Activated naive CD8-positive, alpha-beta T cell treated with anti-CD3 and anti-CD28 coated beads for 36 hours (primary cell): ENCODE measurements at places on chromosomes 5 and 9. TPM values are rescaled to one million over a fixed set of nuclear protein-coding genes. Genes with fewer than 3 reads are reported as not detected.

DNA sequence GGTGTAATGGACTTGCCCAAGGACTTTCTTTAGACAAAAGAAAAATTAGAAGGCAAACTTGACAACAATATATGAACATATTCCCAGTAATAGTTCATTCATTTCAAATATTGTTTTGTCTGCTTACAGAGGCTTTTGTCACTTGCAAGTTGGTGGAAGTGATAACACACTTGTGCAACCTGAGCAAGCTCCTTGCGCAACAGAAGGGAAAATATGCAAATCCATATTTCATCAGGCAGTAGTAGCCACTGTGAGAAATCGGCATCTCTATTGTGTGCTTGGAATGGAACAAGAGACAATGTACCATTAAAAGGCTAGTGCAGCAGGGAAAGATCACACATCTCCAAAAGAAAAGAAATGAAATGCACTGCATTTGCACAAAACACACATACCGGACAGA is 125.3 kb upstream of the RASEF start:
- DNase-seq: no peak

DNA sequence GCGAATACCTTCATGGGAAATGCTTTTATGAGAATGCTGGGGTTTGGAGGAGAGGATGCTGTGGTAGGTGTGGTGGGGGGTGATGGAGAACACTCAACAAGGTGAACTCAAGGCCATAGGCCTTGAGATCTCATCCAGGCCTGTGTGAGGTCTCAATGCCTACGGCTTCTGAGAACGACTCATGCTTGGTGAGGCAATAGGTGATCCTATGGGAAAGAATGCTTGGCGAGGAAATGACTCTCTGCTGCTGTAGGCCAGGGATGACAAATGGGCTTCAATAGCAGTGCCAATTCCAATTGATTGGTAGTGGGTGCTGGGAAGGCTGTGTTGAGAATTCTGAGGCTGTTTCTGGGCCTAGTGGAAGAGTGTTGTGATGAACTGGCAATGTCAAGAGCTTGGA is 280.2 kb upstream of the CLINT1 start:
- no peak for DNase-seq

DNA sequence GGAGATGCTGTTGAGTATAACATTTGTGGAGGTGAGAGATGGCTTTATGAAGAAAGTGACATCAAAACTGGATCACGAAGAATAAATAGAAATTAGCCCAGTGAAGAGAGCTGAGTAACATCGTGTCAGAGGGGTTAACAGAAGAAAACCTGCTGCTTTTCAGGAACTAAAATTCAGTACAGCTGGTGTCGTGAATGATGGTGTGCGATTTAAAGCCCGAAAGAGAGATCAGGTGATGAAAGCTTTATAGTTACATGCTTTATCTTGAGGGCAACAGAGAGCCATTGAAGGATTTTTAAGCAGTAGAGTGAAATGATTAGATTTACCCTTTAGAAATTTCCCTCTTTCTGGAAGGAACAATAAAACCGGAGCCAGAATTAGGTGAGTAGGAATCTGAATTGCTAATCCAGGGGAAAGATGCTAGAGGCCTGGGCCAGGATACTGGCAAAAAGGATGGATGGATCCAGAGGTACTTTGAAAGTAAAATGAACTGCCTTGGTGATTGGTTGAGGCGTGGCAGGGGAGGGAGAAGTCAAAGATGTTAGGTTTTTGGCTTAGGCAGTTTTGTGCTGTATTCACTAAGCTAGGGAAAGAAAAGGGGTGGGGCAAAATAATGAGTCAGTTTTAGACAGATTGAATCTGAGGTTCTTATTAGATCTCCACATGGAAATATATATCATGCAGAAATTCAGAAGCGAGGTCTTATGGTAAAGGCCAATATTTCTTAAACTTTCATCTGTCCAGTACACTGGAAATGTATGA is 3.4 kb downstream of the LRRC70 start:
- no peak for DNase-seq

DNA sequence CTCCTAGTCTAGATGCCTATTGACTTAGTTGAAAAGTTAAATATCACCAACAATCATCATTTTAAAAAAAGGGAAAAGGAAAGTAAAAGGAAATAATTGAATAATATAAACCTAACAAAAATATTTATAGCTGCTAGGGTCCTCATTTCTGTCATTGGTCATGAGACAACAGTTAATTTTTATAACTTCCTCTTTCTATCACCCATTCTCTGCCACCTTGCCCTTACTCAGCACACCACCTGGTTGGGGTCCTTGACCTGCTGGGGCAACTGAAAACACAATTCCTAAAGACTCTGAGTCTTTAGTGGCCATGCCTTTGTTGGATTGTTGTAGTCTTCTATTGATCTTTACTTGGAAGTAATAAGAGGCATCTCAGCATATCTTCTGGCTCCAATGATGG is 179.5 kb upstream of the MAST4 start:
- DNase-seq: no peak

DNA sequence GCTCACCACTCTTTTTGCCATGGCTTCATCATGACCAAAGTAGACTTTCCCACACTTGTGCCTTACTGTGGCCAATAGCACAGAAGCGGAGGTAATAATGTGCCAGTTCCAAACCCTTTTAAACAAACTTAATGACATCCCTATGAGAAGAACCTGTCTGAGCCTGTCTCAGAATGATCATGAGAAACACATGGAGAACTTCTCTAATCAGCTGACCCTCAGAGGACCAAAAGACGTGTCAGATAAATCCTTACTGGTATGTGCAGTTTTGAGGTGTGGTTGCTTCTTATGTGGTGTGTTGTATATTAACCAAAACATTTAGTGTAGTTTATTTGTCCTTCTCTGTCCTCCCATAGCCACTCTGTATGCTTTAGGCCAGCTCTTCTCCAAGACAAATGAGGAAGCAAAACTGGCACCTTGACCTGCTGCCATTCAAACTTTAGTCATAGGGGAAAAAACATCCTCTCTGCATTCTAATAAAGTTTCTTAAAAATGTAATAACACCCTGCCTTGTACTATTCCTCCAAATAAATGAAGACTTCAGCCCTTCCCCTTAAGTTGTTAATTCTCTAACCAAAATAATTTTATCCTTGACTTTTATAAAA is 168.9 kb downstream of the MUSK start:
- DNase-seq: no peak

- no peak for DNase-seq
Measured at GRCh38 chr5:161988077-161988476, 79.5 kb upstream of the GABRG2 start.

GRCh38 chr9:124180557-124180956 is 77.2 kb upstream of the NEK6 start:
- DNase-seq: no peak

GRCh38 chr9:114216976-114217375 is 61.6 kb downstream of the COL27A1 start:
- no peak for DNase-seq

GRCh38 chr9:95494022-95494415 is 22.8 kb downstream of the PTCH1 start:
- no peak for DNase-seq

GRCh38 chr5:135596788-135597187 is 18.0 kb upstream of the CXCL14 start:
- no peak for DNase-seq

- DNase-seq: no peak
Measured at GRCh38 chr5:110588286-110588980, 138.0 kb downstream of the TMEM232 start.

- no peak for DNase-seq
Measured at GRCh38 chr5:169666365-169666764, 29.3 kb downstream of the DOCK2 start.

- DNase-seq: no peak
Measured at GRCh38 chr5:179607160-179607931, 16.1 kb downstream of the HNRNPH1 start.

GRCh38 chr9:87796196-87796595 is 70.3 kb downstream of the CTSL start:
- DNase-seq: no peak

Gene ANKDD1B
- total RNA-seq: not detected

Gene SLC36A2
- total RNA-seq: not detected

Gene ADAMTSL1
- not detected for total RNA-seq

Gene PALM2AKAP2
- total RNA-seq: not detected

Gene TDRD7
- 4.1 TPM for total RNA-seq
